ENCODE measurements at places on chromosomes 7 and 10. TPM values are rescaled to one million over a fixed set of nuclear protein-coding genes. Genes with fewer than 3 reads are reported as not detected.

The PON3 gene
- not detected for total RNA-seq

The SEM1 gene
- total RNA-seq = 126 TPM

The NPTX2 gene
- not detected for total RNA-seq

The SCIN gene
- total RNA-seq = 0.42 TPM

The VIPR2 gene
- total RNA-seq = not detected
